ENCODE measurements at places on chromosomes 4 and X.

DNA sequence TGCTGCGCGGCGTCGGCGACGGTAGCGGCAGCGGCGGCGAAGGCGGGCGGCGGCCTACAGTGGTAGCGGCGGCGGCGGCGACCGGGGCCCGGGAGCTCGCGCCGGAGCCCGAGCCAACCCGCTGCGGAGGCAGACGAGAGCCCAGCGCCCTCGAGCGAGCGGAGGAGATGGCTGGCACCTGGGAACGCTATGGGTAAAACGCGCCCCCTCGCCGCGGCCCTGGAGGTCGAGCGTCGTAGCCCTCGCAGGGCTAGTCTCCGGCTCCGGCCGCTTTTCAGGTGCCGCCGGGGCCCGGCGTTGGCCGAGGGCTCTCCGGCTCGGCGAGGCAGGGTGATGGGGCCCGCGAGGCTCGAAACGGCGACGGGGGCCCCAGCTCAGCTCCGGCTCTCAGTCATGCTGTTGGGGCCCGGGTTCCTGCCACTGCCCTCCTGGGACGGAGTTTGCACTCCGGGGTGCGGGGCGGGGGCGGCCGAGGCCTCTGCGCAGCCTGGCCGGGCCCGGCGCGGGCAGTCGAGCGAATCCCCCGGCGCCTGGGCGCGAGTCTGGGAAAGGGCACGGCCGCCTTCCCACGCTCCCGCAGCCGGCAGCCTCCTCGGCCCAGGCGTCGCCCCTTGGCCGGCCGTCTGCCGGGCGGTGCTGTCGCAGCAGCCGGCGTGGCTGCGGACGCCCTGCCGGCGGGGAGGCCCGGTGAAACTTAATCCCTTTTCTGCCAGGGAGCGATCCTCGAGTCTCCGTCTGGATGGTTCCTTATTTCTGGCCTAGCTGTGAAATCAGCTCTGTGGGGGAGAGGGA lies 768 bp downstream of the MID2 start:
- no peak for DNase-seq

DNA sequence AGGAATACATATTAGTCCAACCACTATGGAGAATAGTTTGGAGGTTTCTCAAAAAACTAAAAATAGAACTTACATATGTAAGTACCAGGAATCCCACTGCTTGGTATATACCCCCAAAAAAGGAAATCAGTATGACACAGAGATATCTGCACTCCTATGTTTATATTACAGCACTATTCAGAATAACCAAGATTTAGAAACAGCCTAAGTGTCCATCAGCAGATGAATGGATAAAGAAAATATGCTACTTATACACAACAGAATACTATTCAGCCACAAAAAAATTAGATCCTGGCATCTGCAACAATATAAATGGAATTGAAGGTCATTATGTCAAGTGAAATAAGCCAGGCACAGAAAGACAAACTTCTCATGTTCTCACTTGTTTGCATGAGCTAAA lies 27.5 kb upstream of the ABCG2 start:
- no peak for DNase-seq

- DNase-seq: no peak
Measured at GRCh38 chrX:154399527-154400368, 1.6 kb downstream of the RPL10 start.

GRCh38 chrX:15416133-15416993 lies 32.1 kb upstream of the VEGFD start:
- no peak for DNase-seq

DNA sequence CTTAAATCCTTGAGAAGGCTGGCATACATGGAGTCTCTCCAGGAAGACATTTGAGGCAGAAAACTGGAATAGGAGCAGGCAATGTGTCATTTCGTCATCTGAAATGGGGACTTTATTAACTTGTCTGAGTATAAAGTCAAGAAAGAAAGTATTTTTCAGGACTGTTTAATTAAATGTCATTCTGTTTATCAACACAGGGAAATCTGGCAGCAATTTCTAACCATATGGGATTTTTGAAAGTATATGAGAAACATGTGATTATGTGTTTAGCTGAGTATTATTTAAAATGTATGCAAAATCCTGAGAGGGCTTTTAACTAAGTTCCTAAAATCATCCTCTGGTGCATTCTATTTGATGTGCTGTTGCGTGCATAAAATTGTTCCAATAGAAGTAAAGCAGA lies 3.9 kb upstream of the FAM9A start:
- no peak for DNase-seq

DNA sequence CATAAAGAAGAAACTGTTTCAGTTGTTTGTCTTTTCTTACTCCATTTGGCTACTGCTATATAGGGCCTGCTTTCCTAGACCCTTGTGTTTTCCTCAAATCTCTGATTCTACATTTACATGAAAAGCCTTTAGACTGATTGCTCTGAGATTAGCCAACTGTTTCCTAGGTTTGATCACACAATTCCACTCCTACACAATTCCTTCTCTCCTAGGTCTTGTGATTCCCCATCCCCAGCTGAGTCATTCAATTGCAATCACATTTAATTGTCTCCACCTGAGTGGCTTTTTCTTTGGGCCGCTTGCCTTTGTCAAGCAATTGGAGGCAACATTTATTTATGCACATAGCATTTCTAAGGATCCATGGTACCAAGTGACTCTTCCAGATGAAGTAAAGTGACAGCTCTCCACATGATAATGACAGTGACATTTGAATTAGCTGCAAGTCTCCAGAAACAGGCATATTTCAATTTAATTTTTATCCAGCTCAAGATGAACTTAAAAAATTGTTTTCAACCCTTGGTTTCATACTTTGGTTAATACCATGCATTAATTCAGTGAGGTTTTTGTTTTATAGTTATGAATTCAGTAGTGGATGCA lies 35.8 kb downstream of the ATXN3L start:
- no peak for DNase-seq

DNA sequence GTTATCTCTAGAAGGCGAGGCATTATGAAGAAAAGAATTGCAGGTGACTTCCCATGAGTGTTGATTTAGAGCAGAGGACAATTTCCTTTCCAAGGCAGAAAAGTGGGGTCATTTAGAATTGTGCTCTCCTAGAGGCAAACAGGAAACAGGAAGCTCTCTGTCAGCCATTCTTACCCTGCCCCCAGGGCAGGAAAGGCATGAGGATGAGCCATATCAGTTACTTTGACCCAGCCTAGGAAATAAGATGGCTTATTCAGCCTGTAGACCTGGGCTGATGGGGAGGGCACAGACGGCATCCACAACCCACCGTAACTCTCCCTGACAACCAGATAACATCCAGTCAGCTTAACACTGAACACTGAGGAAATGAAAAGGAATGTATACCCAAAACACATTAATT lies 88.8 kb upstream of the KDR start:
- no peak for DNase-seq

DNA sequence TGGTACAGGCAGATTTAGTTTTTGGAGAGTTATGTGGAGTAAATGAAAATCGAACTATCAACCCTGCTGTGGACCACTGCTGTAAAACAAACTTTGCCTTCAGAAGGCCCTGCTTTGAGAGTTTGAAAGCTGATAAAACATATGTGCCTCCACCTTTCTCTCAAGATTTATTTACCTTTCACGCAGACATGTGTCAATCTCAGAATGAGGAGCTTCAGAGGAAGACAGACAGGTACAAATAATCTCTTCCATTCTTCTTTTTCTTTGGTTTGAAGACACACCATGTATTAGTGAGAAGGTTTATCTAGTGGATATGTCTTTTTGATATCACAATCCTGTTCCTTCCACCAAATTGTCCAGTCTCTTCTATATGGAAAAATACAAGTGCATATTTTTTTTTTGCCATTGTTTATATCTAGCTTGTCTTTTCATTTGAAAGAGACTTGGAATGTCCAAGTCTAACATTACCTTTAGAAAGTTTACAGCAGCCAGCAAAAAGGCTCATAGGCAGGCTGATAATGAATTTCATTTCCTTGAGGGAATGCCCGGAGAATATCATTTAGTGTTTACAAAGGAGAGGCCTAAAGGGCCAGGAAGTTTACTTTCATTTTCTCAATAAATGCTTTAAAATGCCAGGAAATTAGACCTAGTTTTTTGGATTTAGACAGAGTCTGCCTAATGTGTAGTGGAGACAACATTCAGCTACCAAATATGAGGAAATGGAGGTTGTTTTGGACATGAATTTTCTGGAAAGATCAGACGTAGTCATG lies 18.6 kb downstream of the AFM start:
- DNase-seq: no peak

DNA sequence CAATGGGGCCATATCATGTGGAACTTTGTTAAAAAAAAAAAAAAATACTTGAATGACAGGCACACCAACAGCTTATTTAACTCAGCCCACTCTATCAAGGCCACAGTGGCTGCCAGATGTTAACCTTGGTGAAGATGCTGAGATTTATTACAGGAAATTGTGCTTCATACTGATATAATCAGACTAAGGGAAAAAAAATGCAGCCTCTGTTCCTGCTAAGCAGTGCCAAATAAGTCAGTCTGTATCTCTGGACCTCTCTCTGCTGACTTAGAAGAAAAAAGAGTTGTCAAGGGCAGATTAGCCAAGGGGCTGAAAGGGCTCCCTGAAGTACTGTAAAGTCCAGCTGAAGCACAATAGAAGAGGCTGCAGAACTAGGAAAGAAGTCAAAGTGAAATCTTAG lies 677.7 kb upstream of the HTR2C start:
- DNase-seq: no peak

All from NCI-H2081 treated with DMSO at 0.1 percent for 48 hours (cell line).